Mesenteric fat pad (tissue), 1 donor: ENCODE measurements at places on chromosomes 12 and 14.

GRCh38 chr12:27866373-27867101, 86.5 kb upstream of the MANSC4 start:
- no peak for DNase-seq

- no peak for DNase-seq
Measured at GRCh38 chr14:99284254-99285004, 12.4 kb upstream of the BCL11B start.

DNA sequence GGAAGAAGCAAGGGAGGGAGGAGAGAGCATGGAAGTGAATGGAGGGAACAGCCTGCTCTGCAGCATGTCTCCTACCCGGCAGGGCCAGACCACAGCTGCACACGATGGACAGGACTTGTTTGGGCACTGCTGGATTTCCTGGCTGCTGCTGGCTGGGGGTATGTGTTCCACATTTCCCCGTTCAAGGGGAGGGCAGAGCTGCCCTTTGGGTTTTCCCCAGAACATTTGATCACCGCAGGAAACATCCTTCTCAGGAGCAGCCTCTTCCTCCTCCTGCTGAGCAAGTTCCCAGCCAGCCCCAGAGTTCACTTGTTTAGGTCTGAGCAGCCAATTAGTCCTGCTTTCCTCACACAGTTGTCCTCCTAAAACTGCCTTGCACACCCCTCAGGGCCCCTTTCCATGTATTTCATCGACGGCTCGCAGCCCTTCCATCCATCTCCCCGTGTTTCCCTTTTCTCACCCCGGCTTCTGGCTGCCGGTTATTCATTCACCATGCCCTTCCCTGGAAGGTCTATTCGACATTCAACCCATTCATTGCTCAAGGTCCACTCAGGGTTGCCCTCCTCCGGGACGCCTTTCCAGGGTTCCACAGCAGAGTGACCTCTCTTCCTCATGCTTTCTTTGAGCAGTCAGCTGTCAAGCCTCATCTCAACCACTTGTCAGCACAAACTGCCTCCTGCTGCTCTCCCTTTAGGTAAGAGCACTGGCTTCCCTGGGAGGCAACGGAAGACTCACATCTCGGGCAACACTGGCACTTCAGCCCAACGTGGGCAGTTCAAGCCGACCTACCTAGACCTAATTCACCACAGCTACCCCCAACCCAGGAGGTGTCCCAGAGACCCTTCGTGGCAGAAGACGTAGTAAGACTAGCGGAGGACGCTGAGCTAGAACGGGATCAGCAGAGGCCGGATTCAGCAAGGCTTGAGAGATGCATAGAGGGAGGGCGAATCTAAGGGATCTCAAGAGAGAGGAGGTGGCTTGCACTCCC, 20.1 kb upstream of the ANO2 start:
- no peak for DNase-seq

DNA sequence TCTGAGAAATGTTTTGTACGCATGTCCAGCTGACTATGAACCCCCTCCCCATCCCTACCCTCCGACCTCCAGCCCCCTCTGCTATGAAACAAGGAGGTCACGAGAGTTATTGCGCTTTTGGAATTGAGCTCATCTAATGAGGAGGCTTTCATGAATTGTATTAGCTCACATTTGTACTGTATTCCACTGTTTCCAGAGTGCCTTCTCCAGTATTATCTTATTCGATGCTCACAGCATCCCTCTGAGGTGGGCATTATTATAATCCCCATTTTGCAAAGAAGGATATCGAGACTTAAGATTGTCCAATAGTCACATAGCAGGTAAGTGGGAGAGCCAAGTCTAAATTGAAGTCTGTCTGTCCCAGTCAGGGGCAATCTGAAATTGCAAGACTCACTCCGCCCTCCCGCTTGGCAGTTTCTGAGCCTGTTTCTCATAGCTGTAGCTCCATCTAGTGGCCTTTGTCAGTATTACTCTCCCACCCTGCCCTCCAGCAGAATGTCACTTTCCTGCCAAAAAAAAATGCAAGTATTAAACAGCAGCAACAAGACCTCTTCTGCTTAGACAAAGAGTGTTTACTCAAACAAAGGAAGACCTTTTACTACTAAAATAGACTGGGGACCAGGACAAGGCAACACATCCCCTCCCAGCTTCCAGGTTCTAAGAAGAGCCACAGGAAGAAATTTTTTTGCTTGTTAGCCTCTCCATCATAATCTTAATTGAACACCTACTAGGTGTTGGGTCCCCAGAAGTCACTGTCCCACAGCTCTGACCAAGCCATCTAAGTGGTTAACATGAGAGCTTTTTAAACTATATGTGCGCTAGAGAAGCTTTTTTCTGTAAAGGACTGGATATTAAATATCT, 48.6 kb upstream of the TMEM233 start:
- no peak for DNase-seq

DNA sequence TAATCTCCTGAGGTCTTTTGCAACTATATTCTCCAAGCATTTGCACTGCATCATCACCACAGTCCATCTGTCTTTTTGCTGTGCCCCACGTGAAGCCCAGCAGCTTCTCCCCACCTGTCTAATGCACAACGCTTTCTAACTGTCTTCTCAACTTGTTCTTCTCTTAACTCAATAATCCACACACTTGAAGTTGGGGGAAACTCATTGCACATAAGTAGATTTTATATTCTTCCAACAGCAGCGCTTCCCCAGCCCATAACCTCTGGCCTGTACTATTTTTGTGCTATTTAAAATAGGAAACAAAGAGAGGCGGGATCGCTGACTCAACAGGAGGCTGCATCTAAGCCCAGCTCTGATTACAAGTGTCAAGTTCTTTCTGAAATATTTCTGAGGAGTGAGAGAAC, 226.7 kb downstream of the GXYLT1 start:
- DNase-seq, result no peak

GRCh38 chr12:80059875-80060274, 39.5 kb upstream of the OTOGL start:
- DNase-seq, result no peak

DNA sequence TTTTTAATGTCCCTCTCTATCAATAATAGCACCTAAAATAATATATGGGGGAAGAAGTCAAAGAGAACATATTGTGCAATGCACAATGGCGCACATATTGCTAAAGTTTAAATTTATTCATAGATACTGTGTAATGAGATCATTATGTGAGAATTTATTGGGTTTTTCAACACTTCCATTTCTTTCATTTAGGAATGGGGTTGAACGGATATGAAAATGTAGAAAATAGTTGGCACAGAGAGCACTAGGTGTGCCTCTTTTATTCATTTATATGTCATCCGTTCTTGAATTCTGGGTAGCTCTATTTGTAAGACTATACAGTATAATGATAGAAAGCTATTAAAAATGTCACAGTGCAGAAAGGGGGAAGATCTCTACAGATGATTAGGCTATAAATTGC, 63.9 kb downstream of the ATG14 start:
- DNase-seq, result no peak

- no peak for DNase-seq
Measured at GRCh38 chr12:46470036-46470627, 97.6 kb upstream of the SLC38A2 start.

DNA sequence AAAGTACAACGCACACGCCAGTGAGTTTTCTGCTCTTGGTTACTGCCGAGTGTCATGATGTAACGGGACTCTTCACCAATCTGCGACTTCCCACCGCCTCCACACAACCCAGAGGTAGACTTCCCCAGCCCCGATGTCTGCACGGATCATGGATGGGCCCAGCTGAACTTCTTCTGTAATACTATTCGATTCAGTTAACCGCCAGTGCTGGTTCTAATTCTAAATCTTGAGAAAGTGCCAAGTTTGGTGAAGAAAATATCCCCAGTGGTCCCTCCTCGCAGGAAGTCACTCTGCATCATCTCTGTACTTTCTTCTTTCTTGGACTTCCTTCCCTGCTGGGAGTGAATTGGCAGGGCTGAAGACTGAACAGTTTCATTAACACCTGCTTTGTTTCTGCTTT, 77.6 kb upstream of the SLC35F4 start:
- DNase-seq, result no peak

- peak; percentile 91 for DNase-seq
Measured at GRCh38 chr14:39175445-39176262, 600 bp downstream of the PNN start.

DNA sequence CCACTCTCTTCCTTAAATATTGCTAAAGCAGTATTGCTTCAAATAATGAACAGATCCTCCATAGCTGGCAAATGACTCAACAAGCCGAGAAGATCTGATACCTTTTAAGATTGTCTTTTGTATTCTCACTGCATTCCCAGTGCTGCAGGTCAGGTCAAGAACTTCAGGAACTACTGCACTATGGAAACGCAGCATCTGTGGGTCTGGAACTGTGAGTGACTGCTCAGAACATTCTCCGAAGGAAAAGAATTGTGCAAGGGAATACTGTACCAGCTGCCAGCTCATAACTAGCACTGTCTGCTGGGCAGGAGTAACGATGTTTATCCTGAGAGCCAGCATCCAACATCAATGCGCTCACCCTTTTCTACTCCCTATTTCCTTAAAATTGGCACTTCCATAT, 348.0 kb upstream of the SOX5 start:
- no peak for DNase-seq

GRCh38 chr12:31599053-31599452, 8.1 kb upstream of the DENND5B start:
- no peak for DNase-seq

DNA sequence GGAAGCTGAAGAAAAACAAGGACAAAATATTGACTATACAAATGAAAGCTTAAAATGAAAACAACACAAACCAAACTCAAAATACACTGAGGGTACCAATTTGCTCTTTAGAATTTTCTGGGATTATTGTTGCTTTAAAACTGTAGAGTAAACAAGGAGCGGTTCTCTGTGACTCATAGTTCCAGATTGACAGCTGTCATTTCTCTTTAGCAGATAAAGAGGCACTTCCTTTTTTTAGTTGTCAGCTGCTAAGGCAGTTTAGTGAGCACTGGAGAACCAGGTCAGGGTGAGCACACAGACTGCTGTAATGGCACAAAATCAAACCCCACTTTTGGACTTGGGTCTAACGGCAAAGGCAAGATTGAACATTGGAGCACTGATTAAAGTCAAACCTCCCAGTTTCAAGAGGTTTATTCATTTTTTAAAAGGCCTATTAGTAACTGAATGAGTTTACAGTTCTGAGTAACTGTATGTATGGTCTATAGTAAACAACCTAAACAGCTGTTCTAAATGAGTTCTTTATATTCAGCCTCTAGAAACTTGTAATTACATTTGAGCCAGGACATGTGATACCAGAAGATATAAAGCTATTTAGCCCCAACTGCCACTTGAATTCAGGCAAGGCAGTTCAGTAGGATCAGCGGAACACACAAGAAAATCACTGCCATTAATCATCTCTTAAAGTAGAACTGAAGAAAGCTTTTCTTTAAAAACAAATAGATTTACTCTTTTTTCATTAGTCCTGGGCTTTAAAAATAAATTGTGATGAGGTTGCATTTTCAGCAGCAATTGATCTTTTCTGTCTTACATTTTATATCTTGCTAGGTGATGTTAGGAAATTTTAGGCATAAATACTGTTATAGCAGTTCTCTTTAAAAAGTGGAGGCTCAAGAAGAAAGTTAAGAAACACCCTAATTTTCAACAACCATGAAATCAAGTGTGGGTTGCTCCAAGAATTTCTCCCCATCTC, 71.7 kb upstream of the PRICKLE1 start:
- no peak for DNase-seq

DNA sequence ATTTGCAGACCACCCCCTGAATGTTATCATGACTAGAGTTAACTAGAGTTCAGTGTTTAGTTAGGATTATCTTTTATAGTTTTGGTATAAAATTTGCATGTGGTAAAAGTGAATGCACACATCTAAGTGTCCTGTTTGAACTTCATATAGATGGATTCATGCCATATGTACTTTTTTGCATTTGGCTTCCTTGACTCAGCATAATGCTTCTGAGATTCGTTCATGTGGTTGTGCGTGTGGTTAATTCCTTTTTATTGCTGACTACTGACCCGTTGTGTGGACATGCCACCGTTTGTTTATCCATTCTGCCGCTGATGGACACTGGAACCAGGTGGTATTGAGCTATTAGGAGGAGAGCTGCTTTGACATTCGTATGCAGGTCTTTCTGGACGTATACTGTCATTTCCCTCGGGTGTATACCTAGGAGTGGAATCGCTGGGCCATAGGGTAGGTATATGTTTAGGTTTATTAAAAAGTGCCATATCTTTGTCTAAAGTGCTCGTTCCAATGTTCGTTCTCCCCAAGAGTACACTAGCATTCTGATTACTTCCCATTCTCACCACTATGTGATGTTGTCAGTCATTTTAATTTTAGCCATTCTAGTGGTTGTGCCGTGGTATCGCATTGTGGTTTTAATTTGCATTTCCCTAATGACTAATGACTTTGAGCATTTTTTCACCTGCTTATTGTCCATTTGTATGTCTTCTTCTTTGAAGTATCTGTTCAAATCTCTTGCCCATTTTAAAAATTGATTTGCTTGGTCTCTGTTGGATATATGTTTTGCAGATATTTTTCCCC, 37.7 kb downstream of the RIN3 start:
- DNase-seq, result no peak

DNA sequence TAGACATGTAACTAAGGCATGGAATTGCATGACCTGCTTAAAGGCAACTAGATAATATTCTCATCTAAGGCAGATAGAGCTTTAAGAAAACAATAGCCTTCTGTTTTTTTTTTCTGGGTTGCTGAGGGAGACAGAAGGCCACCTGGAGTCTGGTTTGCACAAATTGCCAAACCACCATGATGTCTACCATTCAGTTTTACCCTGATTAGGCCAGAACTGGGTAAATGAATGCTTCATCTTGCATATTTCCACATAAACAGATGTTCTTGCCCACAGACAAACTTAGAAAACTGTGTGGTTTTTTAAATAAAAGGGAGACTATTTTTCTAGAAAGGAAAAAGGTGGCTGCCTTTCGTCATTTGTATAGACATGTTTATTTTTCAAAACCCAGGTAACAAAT, 278.7 kb upstream of the PRICKLE1 start:
- no peak for DNase-seq

DNA sequence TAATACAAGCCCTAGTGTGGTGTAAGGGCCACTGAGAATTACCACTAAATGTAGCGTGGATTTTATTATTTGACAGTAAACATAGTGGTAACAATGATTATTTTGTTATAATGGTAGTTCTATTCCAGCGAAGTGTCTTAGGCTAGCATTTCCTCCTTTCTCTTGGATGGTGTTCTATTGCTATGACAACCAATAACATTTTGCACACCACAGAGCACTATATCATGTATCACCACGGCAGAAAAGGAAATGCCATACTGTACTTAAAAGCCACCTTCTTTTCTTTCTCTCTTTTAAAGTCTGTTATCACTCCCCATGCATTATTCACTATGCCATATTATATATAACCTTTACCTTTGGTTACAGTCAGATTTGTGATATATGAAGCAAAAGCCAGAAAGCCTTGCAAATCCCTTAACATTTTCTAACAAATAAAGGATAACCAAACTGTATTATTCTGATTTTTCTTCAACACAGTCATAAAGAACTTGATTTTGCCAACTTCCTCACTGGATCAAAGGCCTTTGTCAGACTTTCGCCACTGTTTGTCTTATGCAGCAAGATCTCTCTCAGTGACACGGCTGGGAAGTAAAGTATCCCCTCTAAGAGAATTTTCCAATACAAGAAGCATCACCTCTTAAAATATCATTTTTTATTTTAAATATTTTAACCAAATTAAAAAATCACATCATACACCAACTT, 195.8 kb downstream of the FOXN3 start:
- DNase-seq, result no peak

- DNase-seq, result no peak
Measured at GRCh38 chr14:34181338-34181737, 230.5 kb upstream of the EGLN3 start.

GRCh38 chr14:69259527-69260189, at the start of gene GALNT16:
Gene GALNT16, plus strand, starts transcription at chr14:69260158. Its CDS starts 133 bp downstream, at chr14:69260291.
- DNase-seq, result no peak

- DNase-seq, result no peak
Measured at GRCh38 chr14:77186911-77187648, 5.5 kb downstream of the TMEM63C start.
